ENCODE measurements at places on chromosomes 1 and 21.

- no peak for DNase-seq
Measured at GRCh38 chr1:2812136-2812535, 10.6 kb upstream of the TTC34 start.

- no peak for DNase-seq
Measured at GRCh38 chr1:171083222-171083621, 7.5 kb upstream of the FMO3 start.

GRCh38 chr1:10838541-10838940 is 42.1 kb upstream of the CASZ1 start:
- DNase-seq, result no peak

DNA sequence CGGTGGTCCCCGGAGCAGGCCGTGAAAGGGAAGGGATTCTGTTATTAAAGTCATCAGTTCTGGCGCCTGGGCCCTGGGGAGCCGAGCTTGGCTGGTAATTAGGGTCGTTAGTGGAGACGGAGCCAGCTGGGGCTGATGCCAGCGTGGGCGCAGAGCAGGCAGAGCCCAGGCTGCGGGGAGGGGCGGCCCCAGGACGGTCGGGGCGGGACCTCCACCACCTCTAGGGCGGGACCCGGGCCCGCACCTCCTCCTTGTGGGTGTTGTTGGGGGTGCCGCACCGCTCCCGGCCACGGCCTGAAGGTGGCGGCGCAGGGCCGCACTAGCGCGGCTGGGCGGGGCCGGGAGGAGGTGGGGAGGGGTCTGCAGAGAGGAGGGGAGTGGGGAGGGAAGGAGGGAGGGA is 470.6 kb downstream of the PTPRU start:
- no peak for DNase-seq

GRCh38 chr1:1434131-1434823 is 1.2 kb upstream of the VWA1 start:
- DNase-seq, result no peak

- DNase-seq, result no peak
Measured at GRCh38 chr1:50279622-50280330, 143.5 kb downstream of the DMRTA2 start.

- peak; percentile 32 for DNase-seq
Measured at GRCh38 chr1:11838349-11839272, 9.0 kb downstream of the NPPA start.

GRCh38 chr1:11531314-11531870 is 52.4 kb downstream of the DISP3 start:
- no peak for DNase-seq

DNA sequence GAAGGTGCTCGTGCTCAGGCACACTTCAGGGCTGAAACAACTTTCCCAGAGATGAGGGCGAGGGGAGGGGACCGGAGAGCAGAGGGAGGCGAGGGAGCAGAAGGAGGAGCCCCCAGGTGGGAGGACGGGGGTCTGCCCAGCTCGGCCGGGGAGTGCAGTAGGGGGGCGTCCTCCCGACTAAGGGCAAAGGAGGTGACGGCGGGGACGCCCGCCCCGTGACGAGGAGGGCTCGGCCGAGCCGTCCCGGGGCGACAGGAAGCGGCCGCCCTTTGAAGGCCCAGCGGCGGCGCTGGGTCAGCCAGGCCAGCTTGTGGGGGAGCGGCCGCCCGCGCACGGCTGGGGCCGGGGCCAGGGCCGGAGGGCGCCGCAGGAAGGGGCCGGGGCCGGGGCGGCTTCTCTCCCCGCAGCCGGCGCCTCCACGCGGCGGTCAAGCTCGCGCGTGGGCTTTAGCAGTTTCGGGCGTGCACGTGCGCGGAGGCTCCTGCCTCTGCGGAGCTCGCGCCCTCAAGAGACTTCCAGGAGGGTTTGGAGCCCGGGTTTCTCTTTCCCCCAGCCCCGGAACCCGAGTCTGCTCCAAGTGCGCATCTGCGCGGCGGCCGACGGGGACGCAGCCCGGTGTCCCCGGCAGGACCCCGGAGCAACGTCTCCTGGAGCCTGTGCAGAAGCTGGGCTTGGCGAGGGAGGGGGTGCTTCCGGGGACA is 100.8 kb upstream of the SLC45A1 start:
- no peak for DNase-seq

DNA sequence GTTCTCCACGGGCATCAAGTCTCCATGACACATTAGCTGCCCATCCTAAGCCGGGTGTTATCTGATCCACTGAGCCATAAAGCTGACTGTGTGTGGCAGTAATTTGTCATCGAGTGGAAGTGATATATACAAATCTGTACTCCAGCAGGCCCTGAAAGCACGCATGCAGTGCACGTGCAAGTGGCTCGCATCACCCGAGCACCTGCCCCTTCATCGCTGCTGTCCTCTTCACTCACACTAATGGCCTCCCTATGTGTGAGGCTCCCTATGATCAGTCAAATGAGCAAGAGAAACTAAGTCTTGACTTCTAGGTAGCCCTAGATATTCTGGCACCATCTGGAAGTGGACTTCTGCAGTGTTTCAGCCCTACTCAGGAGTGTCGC is 248.6 kb downstream of the MATN1 start:
- DNase-seq, result no peak

DNA sequence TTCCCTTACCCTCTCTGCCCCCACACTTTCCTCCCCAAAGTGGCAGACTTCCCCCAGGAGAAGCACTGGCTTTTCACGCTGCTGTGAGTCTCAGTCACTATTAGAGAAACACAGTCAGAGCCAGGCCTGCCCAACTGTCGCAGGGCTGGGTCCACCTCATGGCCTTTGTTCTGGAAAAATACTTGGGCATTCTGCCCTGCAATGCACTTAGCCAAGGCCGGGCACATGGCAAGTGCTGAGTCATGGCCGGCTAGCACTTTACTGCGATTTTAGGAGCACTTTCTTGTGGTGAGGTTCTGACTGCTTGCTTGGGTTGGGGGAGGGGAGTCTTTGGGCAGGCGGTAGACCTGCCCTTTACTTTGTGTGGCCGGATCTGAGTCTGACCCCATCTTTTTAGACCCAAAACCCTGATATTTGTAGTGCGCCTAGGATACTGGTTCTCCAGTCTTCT is 7.7 kb downstream of the EPHX1 start:
- no peak for DNase-seq

DNA sequence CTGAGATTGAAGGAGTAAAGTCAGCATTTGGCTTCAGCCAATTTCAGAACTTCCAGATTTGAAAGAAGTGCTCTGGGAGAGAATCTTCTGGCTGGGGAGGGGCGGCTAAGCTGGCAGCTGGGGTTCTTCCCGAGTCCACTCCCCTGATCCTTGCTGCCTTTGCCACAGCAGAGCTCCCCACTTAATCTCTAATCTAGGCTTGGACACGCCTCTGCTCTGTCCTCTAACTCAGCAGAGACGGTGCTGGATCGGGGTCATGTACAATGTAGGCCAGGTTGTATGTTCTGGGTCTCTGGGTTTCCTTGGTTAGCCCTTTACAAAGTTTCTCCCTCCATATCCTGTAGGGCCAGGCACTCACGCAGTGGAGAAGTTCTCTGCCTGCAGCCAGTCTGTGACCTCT is 10.1 kb upstream of the GSTM3 start:
- DNase-seq, result no peak

GRCh38 chr1:229762891-229763290 is 136.8 kb downstream of the URB2 start:
- DNase-seq, result no peak

GRCh38 chr1:69787151-69787550 is 219.4 kb downstream of the LRRC7 start:
- DNase-seq, result no peak

DNA sequence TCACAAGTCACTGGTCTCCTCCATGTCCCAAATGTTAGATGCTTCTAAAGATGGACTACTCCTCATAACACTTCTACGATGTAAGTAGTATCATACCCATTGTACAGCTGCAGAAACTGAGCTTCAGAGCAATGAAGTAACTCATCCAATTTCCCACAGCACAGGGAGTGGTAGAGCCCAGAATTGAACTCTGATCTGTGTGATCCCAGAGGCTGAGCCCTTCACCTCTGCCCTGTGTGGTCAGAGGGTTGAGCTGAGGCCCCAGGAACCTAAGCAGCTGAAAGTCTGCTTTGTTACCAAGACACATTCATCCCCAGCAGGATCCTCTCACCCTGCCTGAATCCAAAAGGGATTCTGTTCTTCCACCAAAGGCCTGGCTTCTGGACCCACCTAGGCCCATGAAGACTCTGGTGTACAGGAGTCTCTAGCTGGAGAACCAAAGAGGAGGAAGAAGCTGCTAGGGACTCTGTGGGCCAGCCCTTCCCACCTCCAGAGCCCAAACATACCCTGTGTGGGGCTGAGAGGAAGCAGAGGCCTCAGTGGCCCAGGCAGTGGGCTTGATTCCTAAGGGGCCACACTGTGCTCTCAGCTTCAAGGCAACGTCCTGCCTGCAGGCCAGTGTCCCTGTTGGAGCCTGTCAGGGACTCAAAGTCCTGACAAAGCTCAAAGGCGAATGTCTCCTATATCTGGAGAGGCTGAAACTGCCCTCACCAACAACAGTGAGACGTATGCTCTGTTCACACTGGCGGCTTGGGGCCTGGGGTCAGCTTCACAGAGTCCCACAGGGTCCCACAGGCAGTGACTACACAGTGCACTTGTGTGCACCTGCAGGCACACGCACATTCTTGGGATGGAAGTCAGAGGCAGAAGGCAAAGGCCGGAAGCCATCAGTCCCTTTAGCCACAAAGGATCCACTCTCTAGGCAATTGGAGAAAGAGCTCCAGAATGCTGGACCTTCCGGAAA is 40.4 kb upstream of the SLC30A1 start:
- DNase-seq, result no peak

DNA sequence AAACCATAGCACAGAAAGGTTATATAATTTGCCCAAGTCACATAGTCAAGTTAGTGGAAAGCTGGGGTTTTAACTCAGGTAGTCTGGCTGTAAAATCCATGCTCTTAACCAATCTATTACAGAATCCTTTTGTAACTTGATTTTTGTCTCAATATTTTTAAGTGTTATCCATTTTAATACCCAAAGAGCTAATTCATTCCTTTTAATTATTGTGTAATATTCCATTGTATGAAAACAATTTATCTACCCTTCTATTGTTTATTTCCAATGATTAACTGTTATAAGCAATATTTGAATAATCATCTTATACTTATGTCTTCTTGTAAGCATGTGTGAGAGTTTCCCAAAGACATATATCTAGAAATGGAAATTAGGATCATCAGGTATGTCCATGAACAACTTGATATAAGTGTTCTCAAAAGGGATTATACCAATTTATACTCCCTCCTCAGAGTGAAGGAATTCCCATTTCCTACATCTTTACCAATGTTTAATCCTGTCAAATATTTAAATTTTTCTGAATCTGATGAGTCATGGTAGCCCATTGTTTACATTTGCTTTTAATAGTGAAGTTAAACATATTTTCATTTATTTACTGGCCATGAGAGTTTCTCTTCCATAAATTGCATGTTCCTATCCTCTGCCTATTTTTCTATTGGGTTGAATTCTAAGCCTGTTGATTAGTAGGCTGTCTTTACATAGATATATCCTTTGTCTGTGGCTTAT is 13.9 kb downstream of the TEX50 start:
- DNase-seq, result no peak

DNA sequence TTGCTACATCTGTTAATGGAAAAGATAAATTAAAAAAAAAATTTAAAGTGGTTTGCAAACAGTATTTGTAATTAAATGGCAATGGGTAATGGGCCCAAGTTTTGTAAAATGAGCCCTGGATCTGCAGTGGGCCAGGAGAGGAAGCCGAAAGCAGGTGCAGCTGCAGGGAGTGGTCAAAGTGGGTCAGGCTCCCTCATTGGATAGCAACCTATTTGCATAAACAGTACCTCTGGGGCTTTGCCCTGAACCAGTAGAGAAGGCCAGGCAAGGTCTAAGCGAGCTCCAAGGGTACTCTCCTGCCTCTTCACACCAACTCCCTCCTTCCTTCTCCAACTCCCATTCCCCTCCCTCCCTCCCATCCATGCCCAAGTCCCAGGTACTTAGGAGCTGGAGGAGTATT is 138.9 kb downstream of the HMGB4 start:
- no peak for DNase-seq

DNA sequence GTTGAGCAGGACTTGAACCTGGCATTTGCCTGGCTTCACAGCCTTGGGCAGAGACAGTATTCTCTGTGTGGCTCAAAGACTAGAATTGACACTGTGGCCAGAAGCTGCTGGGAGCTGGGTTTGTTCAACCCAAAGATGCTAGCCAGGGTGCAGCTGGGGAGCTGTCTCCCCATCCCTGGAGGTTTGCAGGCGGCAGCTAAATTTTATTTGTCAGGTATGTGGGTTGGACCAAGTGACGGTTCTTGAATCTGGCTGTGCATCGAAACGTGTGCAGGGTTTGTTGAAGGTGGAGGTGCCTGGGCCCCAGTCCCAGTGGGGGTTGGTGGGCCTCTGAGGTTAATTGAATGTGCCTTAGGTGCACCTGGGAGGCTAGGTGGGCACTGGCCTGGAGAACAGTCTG is 11.8 kb downstream of the WNT4 start:
- no peak for DNase-seq

DNA sequence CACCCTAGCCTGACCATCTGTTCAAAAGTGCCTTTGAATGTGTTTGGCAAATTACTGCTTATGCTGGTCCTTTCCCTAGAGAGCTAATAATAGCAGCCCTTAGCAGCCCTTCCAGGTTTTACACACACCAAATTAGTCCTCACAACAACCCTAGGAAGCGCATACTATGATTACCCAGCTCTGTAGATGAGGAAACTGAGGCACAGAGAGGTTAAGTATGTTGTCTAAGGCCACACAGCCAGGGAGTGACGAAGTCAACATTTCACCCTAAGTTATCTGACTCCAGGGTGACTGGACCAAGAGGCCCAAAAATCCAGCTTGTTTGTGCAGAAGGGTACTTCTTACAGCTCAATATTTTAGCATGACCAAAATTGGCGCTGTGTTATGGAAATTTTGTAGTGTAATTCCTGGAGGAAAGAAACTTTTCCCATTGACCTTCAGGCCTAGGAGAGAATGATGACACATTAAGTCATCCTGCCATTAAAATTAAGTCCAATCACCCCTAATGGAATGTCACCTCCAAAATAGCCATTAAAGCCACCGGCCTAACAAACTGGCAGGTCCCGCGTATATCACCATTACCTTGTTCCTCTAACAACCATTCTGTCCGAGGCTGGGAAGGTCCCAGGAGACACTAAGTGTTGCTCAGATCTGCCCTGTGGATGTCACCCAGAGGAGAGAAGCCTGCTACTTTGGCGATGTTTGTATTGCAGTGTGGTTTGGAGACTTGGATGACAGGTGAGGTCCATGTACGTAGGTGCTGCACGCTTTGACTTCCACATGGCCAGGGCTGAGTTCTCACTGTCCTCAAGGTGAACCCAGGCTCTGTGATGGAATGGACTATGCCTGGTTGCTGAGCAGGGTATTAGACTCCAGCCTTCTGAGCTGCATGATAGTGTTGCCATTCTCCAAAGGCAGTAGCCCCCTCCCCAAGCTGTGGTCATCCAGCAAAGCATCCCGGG is 258.3 kb downstream of the TOMM20 start:
- DNase-seq, result no peak

Measured in stimulated activated CD8-positive, alpha-beta memory T cell treated with anti-CD3 and anti-CD28 coated beads, Interleukin-7, amount 100 ng/mL, for 4 hours (primary cell).